ENCODE measurements at places on chromosomes 6 and 20.
A peak's percentile ranks its signal among the peaks of the same experiment; 100 is the strongest.

DNA sequence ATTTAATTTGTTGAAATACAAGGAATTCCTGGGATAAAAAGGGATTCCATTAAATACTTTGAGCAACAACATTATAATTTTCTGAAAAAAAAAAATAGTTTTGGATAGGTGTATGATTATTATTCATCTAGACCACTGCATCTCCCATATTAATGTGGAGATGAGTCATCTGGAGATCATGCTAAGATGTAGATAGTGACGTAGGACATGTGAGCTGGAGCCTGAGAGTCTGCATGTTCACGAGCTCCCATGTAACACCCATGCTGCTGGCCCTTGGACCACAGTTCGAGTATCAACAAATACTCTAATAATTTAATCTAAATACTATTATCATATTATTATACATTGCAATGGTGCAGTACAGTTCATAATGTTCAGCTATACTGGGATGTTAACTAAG is 91.6 kb downstream of the EPM2A start:
- no peak for DNase-seq

GRCh38 chr6:98782772-98783171 is 51.6 kb upstream of the POU3F2 start:
- peak; percentile 11 for DNase-seq

GRCh38 chr6:3712827-3713665 is 38.5 kb downstream of the PXDC1 start:
- DNase-seq, result no peak

- DNase-seq, result no peak
Observed at GRCh38 chr20:21982559-21982958, 277.1 kb downstream of the PAX1 start.

DNA sequence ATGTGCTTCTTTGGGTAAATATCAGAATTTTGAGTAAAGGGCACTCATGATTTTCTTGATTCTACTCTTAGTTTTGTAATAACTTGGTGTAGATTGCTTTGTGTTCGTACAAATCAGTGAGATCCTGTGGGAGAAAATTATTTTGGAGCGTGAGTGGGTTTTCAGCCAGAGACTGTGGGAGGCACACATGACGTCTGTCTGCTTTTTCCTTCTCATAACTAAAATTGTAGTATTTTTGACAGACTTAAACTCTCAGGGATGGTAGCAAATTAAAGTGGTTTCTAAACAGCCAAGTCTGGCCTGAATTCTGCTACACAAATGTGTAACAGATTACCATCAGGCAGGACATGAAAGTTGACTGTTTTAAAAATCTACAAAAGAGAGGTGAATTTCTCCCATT is 222.6 kb downstream of the OTOR start:
- no peak for DNase-seq

DNA sequence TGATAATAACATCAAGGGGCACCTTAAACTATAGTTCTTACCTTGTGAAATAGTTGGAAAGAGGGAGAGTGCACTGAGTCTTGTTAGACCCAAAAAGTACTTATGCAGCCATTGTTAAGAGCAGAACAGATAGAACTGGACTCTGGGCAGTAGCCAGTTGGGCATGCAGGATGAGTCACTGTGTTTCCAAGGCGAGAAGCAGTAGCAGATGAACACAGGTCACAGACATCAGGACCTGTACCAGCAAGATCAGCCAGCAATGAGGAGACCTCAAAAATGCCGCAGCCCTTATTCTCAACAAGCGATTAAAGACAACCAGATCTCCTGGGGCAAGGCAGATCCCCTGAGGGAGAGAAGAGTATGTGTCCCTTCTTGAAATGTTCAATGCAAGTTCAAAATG is 79.0 kb downstream of the SAMD3 start:
- DNase-seq, result no peak

GRCh38 chr20:36818861-36819260 is 45.3 kb upstream of the DSN1 start:
- DNase-seq, result no peak

DNA sequence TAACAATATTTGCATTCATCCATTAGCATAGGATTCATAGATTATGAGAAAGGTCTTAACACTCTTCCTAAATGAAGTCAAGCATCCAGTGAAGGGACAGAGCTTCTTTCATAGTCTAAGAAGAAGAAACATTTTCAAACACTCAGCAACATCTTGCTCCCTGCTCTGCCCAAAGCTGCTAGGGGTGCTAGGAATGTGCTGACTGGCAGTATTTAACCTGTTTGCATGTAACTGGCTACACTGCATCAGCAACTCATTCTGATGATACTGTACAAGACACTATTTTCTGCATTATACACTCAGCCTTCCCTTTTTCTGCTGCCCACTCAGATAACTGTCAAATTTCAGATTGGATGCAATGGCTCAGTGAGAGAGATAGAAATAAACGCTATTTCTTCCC is 495.1 kb upstream of the ARID1B start:
- DNase-seq, result no peak

DNA sequence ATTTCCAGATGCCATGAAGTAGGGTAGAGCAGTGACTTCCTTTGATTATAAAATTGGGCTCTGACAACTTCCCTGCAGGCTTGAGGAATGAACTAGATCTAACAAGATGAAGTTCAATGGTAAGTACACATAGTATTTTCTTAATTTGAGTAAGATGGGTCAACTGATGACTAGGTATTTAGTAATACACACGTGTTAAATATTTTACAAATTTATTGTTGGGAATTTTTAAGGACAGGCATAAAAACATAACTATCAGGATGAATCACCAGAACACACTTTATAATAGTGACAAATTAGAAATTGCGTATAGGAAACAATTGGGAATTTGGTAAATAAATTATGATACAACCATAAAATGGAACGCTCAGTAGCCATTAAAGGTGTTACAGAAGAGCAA is 762.4 kb upstream of the SLC35B3 start:
- no peak for DNase-seq

- DNase-seq, result no peak
Observed at GRCh38 chr20:46330831-46331371, 22.6 kb upstream of the CDH22 start.
